AML-193 (cell line): ENCODE measurements at places on chromosomes 7 and 10.

GRCh38 chr10:12484002-12484918 lies 134.9 kb downstream of the CAMK1D start:
- DNase-seq: no peak

- DNase-seq: no peak
Observed at GRCh38 chr7:117077658-117078057, 124.4 kb downstream of the ST7 start.

DNA sequence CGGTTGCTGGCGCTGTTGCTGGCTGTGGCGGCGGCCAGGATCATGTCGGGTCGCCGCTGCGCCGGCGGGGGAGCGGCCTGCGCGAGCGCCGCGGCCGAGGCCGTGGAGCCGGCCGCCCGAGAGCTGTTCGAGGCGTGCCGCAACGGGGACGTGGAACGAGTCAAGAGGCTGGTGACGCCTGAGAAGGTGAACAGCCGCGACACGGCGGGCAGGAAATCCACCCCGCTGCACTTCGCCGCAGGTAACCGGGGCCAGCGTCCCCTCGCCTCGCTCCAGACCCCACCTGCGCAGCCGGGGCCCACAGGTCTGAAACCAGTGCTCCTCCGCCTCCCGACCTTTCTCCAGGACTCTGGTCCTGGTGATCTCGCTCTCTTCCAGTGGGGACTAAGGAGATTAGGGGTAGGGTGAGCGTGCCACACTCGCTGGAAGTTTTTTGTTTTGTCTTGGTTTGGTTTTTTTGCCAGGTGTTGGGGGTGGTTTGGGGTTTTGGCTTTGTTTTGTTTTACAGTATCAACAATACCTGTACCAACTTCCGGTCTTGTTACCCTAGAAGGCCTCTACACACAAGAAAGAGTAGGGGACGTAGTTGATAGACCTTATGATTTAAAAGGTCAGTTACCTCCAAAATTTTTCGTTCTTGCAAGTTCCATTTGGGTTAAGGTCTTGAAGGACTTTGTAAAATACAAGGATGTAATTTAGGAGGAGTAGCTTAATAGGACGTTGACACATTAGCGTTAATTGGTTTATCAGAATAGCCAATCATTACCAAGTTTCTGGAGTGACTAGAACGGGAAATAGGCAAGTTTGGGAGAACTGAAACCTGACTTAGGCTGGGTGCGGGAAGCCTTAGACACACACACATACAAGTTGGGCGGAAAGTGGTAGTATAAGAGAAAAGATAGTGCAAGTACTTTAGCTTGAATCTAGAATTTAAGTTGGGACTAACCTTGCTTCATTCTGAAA lies 704 bp downstream of the TNKS2 start:
- peak; percentile 51 for DNase-seq

GRCh38 chr7:142152076-142152475 lies 40.6 kb downstream of the MGAM2 start:
- DNase-seq: no peak
